ENCODE measurements at places on chromosomes 6 and 20.

DNA sequence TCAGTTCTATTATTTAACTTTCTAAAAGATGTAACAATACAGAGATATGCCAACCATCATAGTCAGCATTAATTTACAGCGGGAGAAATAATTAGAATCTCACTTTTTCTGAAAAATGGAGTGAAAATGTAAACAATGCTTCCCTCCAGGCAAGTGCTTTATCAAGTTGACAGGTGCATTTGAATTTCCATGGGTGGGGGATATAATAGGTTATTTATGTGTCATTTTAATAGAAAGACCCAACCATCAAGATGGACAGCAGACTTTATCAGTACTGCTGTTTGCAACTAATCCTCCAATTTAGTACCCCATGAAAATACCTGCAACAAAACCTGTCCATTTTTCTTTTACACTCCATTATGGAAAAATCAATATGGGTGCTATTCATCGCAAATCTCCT lies 780.1 kb downstream of the TFAP2A start:
- H3K4me3 ChIP-seq: no peak overlapping the region
- DNase-seq: no peak
- H3K4me1 ChIP-seq: no peaks in the 10 kb centered on the region
- H3K36me3 ChIP-seq: no peaks in the 10 kb centered on the region
- H3K27me3 ChIP-seq: no peaks in the 10 kb centered on the region

- no peaks in the 10 kb centered on the region for H3K27me3 ChIP-seq
- H3K4me3 ChIP-seq: no peak overlapping the region
- H3K27ac ChIP-seq: peak overlapping the region; percentile 34
- DNase-seq: no peak
- H3K36me3 ChIP-seq: no peaks in the 10 kb centered on the region
- H3K4me1 ChIP-seq: peaks cover 63% of the 10 kb centered on the region
Measured at GRCh38 chr6:13451181-13451895, 36.1 kb downstream of the GFOD1 start.

- H3K27me3 ChIP-seq: peaks cover 24% of the 10 kb centered on the region
- no peaks in the 10 kb centered on the region for H3K36me3 ChIP-seq
- no peak overlapping the region for H3K4me3 ChIP-seq
- no peaks in the 10 kb centered on the region for H3K4me1 ChIP-seq
Measured at GRCh38 chr20:10863337-10864060, 189.7 kb upstream of the JAG1 start.

DNA sequence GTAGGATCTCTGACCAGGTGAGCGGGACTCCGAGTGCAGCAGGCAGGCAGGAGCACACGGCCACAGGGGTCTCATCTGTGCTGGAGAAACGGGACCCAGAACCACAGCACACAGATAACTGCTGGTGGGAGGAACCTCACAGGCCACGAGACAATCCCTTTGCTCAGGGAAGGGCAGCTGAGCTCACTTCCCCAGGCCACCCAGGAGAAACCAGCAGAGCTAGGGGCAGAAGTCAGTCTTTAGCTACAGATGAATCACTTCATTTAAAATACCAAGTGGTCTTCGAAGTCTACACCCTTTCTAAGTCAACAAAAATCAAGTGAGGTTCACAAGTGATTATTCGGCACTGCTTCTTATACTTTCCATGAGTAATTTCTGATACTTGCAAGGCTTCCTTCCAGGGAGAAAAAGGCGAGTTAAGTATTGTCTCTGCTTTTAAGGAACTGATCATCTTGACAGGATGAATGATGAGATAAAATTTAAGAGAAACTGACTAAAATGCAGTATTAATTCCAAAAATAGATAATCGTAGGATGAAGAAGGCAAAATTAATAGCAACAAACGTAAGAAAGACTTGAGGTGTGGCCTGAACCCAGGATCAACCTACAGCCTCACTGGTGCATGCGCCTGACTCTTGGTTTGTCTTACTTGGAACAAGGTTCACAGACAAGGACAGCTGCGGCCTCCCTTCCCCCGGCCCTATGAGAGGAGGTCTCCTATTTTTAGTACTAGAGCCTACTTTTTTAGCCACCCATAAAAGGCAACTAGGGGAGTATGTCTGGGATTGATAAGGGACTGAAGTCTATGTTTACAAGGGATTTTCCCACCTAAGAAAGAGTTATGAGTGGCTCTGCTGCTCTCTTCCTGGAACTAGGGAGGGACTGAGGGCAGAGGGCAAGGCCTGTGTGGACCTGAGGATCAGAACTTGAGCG lies 233.6 kb downstream of the TTLL2 start:
- no peaks in the 10 kb centered on the region for H3K4me1 ChIP-seq
- H3K4me3 ChIP-seq: no peak overlapping the region
- peaks cover 4% of the 10 kb centered on the region for H3K36me3 ChIP-seq
- no peak overlapping the region for H3K27ac ChIP-seq
- DNase-seq: no peak
- H3K27me3 ChIP-seq: no peaks in the 10 kb centered on the region

- no peaks in the 10 kb centered on the region for H3K27me3 ChIP-seq
- no peak for DNase-seq
- no peaks in the 10 kb centered on the region for H3K4me1 ChIP-seq
- H3K36me3 ChIP-seq: no peaks in the 10 kb centered on the region
- H3K27ac ChIP-seq: no peak overlapping the region
Measured at GRCh38 chr6:115717062-115717461, 343.6 kb downstream of the FRK start.

GRCh38 chr6:157203764-157204163 lies 119.6 kb downstream of the TMEM242 start:
- DNase-seq: no peak
- peaks cover 29% of the 10 kb centered on the region for H3K36me3 ChIP-seq
- no peak overlapping the region for H3K27ac ChIP-seq
- H3K27me3 ChIP-seq: no peaks in the 10 kb centered on the region
- H3K4me3 ChIP-seq: no peak overlapping the region

- H3K27ac ChIP-seq: no peak overlapping the region
- DNase-seq: no peak
- no peaks in the 10 kb centered on the region for H3K4me1 ChIP-seq
- H3K4me3 ChIP-seq: no peak overlapping the region
- no peaks in the 10 kb centered on the region for H3K36me3 ChIP-seq
- peaks cover 3% of the 10 kb centered on the region for H3K27me3 ChIP-seq
Measured at GRCh38 chr20:43529457-43530153, 22.1 kb downstream of the L3MBTL1 start.

DNA sequence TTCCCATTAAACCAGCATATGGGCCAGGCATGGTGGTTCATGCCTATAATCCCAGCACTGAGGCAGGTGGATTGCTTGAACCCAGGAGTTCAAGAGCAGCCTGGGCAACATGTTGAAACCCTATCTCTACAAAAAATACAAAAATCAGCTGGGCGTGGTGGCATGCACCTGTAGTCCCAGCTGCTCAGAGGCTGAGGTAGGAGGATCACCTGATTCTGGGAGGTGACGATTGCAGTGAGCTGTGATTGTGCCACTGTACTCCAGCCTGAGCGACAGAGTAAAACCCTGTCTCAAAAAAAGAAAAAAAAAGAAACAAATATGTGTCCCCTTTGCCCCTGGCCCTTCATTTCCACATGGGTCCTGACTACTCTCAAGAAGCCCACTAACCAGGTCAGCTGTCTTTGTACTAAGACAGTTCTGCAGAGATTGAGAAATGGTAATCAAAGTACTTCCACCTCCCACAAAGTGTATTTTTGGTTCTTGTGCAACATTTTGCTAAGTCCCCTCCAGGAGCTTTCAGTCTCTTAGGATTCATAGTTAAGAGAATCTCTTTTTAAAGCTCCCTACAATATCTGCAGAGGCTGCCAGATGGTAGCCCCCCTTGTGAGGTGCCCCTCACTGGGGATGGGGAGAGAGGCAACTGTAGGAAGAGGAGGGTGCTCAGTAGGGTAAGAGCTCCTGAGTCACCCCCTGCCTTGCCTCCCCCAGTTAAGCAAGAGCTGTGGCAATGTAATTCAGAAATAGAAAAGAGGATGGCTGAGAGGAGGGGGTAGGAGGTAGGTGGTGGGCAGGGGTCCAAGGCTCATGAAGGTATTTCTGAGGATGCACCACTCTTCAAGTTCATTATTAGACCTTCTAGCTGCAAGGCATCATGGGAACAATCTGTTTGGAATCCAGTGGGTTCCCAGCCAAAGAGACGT lies 16.5 kb upstream of the WFDC2 start:
- H3K27ac ChIP-seq: no peak overlapping the region
- DNase-seq: no peak
- H3K4me1 ChIP-seq: no peaks in the 10 kb centered on the region
- no peak overlapping the region for H3K4me3 ChIP-seq
- peaks cover 6% of the 10 kb centered on the region for H3K27me3 ChIP-seq

DNA sequence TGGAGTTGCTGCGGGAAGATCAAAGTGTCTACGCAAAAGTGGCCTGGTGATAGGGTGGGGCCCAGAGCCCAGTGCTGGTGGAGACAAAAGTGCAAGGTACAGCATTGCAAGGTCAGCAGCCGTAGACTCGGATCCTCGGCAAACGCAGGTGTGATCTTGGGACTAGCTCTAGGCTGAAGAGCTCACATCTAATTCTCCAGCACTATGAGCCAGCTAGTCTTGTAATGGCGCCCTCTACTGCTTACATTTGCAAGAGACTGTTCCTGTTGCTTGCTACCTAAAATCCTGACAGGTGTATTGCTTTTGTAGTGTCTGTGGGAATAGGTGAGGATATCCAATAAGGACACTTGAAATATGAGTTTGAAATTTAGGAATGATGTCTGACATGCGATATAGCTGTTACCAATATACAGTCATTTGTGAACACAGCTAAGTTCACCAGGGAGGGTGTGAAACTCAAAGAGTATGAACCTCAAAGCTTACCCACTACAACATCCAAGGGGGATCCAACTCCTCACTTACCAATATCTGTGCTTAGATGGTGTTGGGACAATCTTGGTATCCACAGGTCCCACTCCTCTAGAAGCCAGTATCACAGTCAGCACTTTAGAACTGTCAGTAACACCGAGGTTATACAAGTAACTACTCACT lies 58.4 kb downstream of the PDE7B start:
- no peaks in the 10 kb centered on the region for H3K4me1 ChIP-seq
- no peaks in the 10 kb centered on the region for H3K36me3 ChIP-seq
- no peak overlapping the region for H3K4me3 ChIP-seq
- no peak overlapping the region for H3K27ac ChIP-seq

- H3K27me3 ChIP-seq: no peaks in the 10 kb centered on the region
- DNase-seq: no peak
- peak overlapping the region; percentile 2 for H3K27ac ChIP-seq
- peaks cover 6% of the 10 kb centered on the region for H3K36me3 ChIP-seq
- H3K4me3 ChIP-seq: peak overlapping the region; percentile 4
Measured at GRCh38 chr20:10558635-10559187, 115.1 kb downstream of the JAG1 start.

DNA sequence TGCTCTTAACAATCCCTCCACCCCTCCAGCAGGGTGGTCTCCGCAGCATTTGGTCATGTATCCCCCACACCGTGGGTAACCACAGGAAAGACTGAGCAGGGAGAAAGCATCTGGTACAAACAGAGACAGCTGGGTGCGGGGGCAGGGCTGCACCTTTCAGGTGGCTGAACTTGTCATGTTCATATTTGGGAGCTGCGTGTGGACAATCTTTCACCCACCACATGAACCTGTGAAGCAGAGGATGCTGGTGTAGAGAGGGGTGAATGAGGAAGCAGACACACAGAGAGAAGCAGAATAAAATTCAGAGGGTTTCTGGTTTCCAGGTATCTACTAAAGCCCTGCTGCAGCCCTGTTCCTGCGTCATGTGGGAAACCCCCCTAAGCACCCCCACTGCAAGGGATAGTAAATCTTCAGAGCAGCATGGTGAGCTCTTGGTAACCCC lies 8.9 kb downstream of the GFOD1 start:
- no peak overlapping the region for H3K4me3 ChIP-seq
- DNase-seq: no peak

DNA sequence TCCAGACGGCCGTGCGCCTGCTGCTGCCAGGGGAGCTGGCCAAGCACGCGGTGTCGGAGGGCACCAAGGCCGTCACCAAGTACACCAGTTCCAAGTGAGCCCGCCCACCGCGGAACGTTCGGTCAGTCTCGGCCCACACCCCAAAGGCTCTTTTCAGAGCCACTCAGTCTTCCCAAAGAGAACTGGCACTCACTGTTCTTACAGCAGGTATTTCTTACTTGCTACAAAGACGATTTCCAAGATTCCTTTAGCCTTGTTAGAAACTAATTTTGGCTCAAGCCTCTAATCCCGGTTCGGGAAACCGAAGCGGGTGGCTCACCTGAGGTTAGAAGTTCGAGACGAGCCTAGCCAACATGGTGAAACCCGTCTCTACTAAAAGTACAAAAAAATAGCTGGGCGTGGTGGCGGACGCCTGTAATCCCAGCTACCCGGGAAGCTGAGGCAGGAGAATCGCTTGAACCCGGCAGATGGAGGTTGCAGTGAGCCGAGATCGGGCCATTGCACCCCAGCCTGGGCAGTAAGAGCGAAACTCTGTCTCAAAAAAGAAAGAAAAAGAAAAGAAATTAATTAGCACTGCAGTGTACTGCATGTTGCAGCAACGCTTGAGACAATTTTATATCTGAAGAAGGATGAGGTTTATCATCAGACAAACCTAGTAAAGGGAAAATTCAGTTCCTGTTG lies 73.1 kb downstream of the OR2B2 start:
- H3K27ac ChIP-seq: no peak overlapping the region
- no peak for DNase-seq
- no peak overlapping the region for H3K4me3 ChIP-seq
- H3K4me1 ChIP-seq: peaks cover 21% of the 10 kb centered on the region
- H3K36me3 ChIP-seq: peaks cover 5% of the 10 kb centered on the region
- no peaks in the 10 kb centered on the region for H3K27me3 ChIP-seq

DNA sequence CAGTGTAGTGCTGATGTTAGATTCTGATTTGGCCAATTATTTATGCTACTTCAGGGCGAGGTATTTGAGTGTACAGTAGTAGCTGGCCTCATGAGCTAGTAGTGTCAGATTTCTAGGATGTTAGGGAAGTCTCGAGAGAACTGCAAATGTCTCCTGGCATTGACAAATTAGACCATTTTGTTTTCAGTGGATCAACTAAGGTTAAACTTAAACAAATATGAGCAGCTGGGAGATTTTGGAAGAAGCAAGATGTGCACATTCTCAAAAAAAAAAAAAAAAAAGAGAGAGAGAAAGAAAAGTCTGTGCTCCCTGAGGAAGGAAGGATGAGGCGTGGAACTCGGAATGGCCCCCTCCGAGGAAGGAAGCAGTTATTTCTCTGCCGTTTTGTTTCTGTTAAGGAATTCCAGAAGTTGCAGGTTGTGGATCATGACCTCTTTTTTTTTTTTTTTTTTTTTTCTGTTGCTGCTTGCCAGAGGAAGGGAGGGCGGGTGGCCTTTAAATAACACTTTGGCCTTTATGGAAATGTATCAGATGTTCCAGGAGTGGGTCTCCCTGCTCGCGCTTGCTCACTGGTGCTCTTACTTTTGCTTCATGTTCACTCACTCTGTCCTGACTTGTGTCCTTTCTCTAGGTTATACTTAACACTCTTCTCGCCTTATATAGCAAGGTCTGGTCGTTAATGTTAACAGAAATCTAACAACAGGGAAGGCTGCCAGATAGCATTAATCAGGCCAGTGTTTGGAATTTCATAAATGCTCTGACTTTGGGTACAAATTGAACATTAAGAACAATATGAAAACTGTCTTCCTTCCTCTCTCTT lies 124.4 kb downstream of the TCP11 start:
- H3K4me1 ChIP-seq: peaks cover 2% of the 10 kb centered on the region
- H3K36me3 ChIP-seq: no peaks in the 10 kb centered on the region
- no peak for DNase-seq
- no peak overlapping the region for H3K4me3 ChIP-seq
- H3K27ac ChIP-seq: no peak overlapping the region

GRCh38 chr20:48150568-48150967 lies 365.3 kb upstream of the SULF2 start:
- H3K27me3 ChIP-seq: peaks cover 15% of the 10 kb centered on the region
- no peaks in the 10 kb centered on the region for H3K36me3 ChIP-seq

Data from natural killer cell treated with Interleukin-12 subunit alpha and Interleukin-12 subunit beta and Interleukin-15 and Interleukin-18, amount 100 ng/mL, for 72 hours (primary cell).